ENCODE measurements at places on chromosomes 16 and 17.

- no peak for DNase-seq
Observed at GRCh38 chr17:27576477-27577083, 54.4 kb upstream of the LGALS9 start.

- no peak for DNase-seq
Observed at GRCh38 chr17:67280279-67280678, 35.3 kb upstream of the HELZ start.

- DNase-seq, result no peak
Observed at GRCh38 chr16:27726621-27727261, 176.8 kb downstream of the KATNIP start.

DNA sequence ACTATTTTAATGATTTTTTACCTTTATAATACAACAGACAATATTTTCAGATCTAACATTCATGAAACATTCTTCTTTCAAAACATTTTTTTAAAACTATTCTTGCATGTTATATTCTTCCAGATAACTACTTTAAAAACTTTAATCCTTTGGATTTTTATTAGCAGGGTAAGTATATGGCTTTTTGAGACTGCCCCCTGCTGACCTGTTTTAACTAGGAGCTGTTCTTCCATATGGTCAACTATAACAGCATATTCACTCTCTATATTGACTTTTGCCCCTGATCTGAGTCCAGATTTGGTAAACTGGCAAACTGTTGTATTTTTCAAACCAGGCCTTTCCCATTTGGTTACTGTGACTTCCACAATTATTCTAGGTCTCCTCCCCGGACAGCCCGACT, 16.5 kb downstream of the ZNF18 start:
- DNase-seq, result no peak

- DNase-seq, result no peak
Observed at GRCh38 chr17:8468980-8469379, 33.3 kb downstream of the NDEL1 start.

- DNase-seq, result no peak
Observed at GRCh38 chr16:17106243-17106791, 364.4 kb downstream of the XYLT1 start.

DNA sequence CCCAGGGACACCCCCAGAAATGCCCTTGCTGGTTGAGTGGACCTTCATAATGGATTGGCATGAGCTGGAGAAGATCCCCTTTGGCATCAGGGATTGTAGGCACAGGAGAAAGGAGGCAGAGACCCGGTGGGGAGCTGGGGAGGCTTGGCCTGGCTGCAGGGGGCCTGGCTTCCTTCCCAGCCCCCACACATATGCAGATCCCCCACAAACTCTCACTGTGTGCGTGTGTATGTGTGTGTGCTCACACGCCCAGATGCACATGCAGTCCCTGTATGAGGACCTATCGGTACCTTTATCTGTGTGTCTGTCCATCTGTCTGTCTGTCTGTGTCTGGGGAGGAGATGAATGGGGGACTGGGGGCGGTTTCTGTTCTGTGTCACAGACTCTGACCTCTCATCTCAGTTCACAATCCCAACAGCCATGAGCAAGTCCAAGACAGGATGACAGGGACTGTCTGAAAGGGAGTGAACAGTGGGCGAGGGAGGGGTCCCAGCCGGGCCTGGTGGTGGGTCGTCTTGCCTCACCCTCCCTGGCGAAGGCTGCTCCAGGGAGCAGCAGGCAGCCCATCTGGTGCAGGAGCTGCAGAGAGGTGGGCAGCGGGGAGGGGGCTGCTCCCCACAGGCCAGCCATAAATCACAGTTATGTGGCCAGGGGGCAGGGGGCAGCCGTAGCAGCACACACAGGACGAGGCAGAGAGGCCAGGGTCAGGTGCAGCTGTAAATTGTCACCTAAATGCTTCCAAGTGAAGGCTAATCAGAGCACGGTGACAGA, 46.7 kb upstream of the LHX1 start:
- DNase-seq, result no peak

- DNase-seq, result no peak
Observed at GRCh38 chr17:73363442-73364154, 51.8 kb upstream of the CDC42EP4 start.

DNA sequence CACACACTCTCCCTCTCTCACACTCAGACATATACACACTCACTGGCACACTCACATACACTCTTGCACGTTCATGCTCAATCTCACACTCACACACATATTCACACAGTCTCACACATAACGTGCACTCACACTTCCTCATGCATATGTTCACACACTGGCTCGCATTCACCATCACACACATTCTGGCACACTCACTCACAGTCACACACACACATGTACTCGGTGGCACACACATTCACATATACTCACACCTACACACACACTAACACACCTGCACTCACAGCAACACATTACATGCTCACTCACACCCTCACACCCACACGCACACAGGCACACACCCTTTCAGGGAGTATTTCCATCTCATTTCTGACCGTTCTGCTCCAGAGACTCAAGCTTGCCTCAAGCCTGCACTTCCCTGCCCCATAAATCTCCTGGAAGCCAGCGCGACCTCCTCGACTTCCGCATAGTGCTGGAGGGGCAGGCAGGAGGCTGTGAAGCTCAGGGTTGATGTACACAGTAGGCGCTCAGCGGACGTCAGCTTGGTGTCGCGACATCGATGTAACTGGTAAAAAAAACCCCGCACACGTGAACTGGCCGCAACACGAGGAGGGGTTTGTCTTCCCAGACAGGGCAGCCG, 66.7 kb upstream of the FOXF1 start:
- DNase-seq, result no peak

GRCh38 chr17:1496869-1497268, 4.4 kb upstream of the MYO1C start:
- no peak for DNase-seq

DNA sequence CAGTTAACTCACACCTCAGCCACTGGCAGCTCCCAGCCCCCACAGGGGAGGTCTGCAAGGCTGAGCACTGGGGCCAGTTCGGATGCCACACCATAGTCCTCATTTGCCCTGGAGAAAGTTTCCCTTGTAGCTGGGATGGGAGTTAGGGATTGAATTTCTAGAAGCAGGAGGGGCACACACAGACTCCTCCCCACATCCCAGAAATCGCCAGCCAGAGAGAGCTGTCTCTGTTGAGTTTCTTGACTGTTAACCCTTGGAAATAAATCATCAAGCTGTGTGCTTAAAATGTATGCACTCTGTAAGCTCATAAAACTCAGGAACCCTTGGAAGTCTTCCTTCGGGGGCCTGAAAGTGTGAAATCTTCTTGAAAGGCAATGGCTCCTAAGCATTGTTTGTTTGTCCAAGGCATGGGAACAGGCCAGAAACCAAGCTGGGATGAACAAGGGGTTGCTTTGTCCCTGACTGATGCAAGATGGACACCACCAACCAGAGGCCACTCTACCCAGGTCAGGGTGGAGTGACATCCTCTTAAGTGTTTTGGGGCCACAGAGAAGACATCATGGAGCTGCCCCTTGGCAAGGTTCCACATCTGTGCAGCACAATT, 394 bp upstream of the PRM3 start:
- no peak for DNase-seq

DNA sequence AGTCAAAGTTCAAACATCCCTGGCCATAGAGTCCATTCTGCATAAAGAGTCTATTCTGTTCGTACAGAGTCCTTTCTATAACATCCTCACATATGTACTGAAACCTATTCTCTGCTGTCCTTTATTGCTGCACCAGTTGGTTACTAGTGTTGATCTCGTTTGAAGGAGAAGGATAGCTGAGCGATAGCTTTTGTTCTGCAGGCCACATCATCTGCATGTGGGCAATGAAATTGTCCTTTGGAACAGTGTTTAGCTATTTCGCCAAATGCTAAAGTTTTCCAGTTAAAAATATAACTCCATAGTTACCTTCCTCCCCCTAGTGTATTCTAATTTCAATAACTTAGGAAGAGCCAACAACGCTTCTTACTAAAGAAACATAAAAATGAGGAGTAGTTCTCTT, 6.0 kb downstream of the RHOT1 start:
- DNase-seq, result no peak

- no peak for DNase-seq
Observed at GRCh38 chr16:52440248-52440647, 106.7 kb downstream of the TOX3 start.

GRCh38 chr17:81576621-81577277, 24.6 kb upstream of the FAAP100 start:
- no peak for DNase-seq

DNA sequence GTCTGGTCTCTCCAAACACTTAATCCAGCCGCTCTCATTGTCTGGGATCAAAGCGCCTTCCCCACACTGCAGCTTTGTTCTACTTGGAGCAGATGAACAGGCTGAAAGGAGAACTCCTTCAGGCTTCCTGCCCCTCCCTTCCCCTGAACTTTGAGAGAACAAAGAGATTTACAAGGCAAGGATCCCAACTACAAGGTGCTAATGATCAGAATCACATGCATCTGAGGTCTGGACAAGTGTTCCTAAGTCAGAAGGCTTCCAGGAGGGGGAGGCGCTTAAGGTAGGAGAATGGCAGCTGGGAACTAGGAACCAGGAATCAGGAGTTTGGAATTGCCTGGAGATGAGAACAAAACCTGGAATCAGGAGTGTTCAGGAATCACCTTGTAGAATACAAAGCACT, 606.3 kb upstream of the CDH11 start:
- no peak for DNase-seq

- no peak for DNase-seq
Observed at GRCh38 chr16:79903471-79903870, 302.9 kb upstream of the MAF start.

- no peak for DNase-seq
Observed at GRCh38 chr17:5364696-5365095, 54.8 kb downstream of the NUP88 start.

DNA sequence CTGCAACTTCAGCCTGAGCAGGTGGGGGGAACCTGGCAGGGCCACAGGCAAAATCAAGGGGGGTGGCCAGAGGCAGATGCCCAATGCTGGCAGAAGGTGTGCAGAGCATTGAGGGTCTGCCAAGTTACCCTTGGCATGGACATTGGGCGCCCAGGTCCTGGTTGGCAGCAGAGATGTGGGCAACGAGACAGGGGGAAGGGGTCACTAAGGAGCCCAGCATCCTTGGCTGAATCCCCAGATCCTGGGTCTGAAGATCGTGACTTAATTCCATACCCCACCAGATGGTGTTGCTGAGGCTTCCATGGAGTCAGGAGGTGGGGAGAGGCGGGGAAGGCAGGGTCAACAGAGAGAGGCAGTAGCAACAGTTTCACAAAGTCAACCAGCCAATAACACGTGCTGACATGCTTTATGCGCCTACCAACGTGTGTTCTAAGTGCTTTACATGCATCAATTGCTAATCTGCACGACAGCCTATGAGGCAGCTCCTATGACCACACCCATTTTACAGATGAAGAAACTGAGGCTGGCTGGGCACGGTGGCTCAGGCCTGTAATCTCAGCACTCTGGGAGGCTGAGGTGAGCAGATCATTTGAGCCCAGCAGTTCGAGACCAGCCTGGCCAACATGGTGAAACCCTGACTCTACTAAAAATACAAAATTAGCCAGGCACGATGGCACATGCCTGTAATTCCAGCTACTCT, 83.3 kb downstream of the GSG1L start:
- DNase-seq, result no peak

GRCh38 chr17:40554646-40555295, 10.5 kb downstream of the CCR7 start:
- no peak for DNase-seq

GRCh38 chr16:86170720-86171119, 271.8 kb downstream of the IRF8 start:
- no peak for DNase-seq

Measured in urinary bladder (tissue), 4 donors.